ENCODE measurements at places on chromosomes 2 and 18.

DNA sequence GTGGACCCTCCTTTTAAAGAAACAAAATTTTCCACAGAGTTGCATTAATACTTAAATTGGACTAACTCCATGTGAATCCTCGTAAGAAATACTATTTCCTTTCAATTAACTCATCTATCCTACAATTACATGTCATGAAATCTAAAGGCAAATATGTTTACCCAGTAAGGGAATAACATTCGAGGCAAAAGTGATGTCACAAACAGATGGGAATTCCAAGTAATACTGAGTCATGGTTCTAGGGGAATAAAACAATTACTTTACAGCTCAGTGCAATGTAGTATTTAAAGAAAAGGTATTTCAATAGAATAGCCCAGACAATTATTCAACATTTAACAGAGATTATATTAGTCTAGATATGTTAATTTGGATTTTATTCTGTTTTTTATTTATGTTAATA lies 205.8 kb downstream of the ZNF385B start:
- no peak for DNase-seq

DNA sequence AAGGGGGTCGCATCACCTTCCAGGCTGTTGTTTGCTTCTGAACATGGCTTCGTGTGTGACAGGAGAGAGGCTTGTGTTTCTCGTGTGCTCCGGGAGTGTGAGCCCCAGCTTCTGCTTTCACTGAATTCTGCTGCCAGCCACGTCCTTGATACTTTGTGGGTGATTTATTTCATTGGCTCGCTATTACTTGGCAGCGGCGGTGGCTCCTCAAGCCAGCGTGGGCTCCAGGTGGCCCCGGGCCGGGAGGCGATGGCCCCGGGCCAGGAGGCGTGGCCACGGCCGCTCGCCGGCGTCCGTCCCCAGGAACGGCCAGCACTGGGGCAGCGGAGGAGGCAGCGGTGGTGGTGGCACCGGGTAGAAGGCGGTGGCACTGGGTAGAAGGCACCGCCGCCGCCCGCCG lies 63.1 kb downstream of the NAPG start:
- DNase-seq: no peak

DNA sequence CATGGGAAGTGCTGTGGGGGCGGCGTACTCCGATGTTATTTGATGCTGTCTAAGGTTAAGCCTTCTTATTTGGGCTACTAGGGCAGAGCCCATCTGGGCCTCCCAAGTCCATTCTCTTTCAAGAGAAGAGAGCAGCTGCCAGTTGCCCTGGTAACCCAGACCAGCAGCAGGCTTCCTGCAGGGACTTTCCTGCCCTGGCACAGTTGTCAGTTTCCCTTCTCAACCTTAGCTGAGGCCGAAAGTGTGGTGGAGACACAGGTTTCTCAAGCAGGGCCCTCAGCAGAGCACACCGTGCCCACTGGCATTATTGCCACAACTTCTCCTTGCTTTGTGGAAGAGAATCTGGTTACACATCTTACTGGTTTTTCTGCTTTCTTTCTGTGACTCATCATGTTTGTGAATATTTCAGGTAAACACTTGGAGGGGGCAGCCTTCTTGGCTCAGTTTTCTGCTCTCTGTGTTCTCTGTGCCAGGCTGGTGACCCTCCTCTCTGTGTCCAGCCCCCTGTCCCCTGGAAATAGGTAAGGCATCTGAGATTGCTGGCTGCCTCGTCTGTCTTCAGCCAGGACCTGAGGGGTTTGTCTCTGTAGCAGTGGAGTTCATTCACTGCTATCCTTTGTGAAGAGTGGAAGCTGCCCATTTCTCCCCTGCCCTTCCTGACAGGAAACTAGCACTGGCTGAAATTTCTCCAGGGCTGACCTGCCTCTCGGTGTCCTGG lies 111.0 kb downstream of the B3GNT2 start:
- DNase-seq: no peak

DNA sequence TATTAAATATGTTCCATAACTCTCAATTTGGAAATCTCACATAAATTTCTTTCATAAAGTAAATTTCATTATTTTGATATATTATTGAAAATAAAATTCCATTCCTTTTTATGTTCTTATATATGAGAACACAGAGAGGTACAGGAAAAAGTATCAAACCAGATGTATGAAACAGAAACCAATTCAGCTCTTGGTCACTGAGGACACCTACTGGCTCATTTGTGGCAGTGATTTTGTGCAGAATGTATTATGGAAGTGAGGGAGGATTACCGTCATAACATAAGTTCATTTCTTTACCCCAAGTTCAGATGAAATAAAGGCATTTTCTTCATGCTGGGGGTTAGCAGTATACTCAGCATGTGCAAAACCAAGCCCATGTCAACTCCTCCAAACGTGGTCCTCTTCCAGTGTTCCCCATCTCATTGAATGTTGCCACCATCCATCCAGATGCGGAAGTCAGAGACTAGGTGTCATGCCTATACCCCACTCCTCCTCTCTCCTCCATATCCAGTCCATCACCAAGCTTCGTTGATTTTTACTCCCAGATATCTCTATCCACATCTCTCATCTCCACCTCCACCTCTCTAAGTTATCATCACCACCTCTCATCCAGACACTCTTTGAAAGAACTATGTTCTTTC lies 41.7 kb upstream of the MALL start:
- no peak for DNase-seq

GRCh38 chr2:182717416-182717815 lies 1.4 kb downstream of the DNAJC10 start:
- no peak for DNase-seq

DNA sequence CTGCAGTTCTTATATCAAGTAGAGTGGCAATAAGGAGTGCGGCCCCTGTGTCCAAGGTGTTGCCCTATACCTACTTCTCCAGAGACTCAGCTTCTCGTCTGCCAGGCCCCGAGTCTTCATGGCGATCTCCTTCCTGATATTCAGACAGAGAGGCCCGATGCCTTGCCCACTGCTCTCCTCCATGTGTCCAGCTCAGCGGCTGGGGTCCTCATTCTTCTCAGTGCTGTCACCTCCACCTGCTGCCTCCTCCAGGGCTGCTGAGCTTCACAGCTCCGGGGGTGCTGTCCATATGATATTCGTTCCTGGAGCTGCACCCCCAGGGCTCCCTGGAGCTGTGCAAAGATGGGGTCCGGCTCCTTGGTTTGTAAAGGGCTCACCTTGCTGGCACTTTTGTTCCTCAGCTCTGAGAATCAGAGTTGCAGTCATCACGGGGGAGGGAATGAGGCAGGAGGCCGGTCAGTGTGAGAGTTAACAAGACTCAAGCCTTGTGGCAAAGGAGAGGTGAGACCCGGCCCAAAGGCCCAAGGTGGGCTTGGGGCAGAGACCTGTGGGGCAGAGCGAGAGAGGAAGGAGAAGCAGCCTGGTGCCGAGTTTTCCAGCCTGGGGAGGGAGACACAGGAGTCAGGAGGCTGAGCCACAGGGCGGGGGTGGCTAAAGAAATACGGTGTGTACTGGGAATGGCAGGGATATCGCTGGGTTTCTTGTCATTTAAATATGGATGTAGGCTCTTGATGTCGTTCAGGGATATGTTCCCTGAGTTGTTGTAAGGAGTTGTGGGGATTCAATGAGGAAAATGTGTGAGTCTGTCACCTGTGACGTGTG lies 120.6 kb downstream of the CTIF start:
- no peak for DNase-seq

All from glutamatergic neuron (in vitro differentiated cells).